Hippocampal formation (tissue), 2 donors: ENCODE measurements at places on chromosomes 7 and 10.

GRCh38 chr7:115058726-115059125 is 136.8 kb downstream of the MDFIC start:
- DNase-seq, result no peak

DNA sequence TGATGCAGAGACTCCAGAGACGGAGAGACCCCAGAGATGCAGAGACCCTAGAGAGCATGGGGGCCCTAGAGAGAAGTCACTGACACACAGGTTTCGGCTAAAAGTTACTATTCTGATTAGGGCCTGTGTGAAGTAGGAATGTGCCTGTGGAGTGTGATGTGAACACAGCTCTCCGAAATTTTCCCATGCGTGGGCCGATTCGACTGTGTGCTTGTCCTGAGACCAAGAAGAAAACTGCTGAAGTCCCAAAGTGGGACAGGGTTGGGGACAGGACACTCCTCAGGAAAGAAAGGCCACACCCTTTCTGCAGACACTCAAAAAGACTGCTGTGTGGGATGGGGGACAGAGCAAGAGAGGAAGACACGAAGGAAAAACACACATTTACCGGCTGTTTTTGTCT is 533.5 kb downstream of the PTPRN2 start:
- no peak for DNase-seq

- no peak for DNase-seq
Observed at GRCh38 chr10:51023636-51024035, 50.7 kb upstream of the PRKG1 start.

- no peak for DNase-seq
Observed at GRCh38 chr7:80643336-80643915, 5.0 kb downstream of the CD36 start.
